ENCODE measurements at places on chromosomes 11 and 22. TPM values are rescaled to one million over a fixed set of nuclear protein-coding genes. Genes with fewer than 3 reads are reported as not detected.

- peak overlapping the region; percentile 93 for H3K4me3 ChIP-seq
- peaks cover 25% of the 10 kb centered on the region for H3K4me1 ChIP-seq
- peak; percentile 77 for DNase-seq
- peak overlapping the region; percentile 98 for H3K27ac ChIP-seq
Observed at GRCh38 chr22:49962012-49962750, 1.6 kb downstream of the PIM3 start.

- H3K4me1 ChIP-seq: peaks cover 10% of the 10 kb centered on the region
- DNase-seq: no peak
- H3K4me3 ChIP-seq: no peak overlapping the region
- no peak overlapping the region for H3K27ac ChIP-seq
Observed at GRCh38 chr11:112455791-112456190, 195.1 kb upstream of the PLET1 start.

The OMP gene
- not detected for total RNA-seq

The MMP3 gene
- total RNA-seq: not detected

The DDIAS gene
- 0.52 TPM for total RNA-seq

The MS4A12 gene
- total RNA-seq: not detected

- H3K4me1 ChIP-seq: no peaks in the 10 kb centered on the region
- H3K27ac ChIP-seq: no peak overlapping the region
- no peak overlapping the region for H3K4me3 ChIP-seq
- peaks cover 41% of the 10 kb centered on the region for H3K27me3 ChIP-seq
- H3K36me3 ChIP-seq: no peaks in the 10 kb centered on the region
- no peak for DNase-seq
Observed at GRCh38 chr11:94788396-94788795, 20.2 kb downstream of the AMOTL1 start.

GRCh38 chr11:66969584-66970225 lies 5.4 kb upstream of the C11orf86 start:
- no peak overlapping the region for H3K4me3 ChIP-seq
- H3K36me3 ChIP-seq: peaks cover 7% of the 10 kb centered on the region
- no peak for DNase-seq
- H3K4me1 ChIP-seq: peaks cover 7% of the 10 kb centered on the region
- peaks cover 29% of the 10 kb centered on the region for H3K27me3 ChIP-seq
- no peak overlapping the region for H3K27ac ChIP-seq

DNA sequence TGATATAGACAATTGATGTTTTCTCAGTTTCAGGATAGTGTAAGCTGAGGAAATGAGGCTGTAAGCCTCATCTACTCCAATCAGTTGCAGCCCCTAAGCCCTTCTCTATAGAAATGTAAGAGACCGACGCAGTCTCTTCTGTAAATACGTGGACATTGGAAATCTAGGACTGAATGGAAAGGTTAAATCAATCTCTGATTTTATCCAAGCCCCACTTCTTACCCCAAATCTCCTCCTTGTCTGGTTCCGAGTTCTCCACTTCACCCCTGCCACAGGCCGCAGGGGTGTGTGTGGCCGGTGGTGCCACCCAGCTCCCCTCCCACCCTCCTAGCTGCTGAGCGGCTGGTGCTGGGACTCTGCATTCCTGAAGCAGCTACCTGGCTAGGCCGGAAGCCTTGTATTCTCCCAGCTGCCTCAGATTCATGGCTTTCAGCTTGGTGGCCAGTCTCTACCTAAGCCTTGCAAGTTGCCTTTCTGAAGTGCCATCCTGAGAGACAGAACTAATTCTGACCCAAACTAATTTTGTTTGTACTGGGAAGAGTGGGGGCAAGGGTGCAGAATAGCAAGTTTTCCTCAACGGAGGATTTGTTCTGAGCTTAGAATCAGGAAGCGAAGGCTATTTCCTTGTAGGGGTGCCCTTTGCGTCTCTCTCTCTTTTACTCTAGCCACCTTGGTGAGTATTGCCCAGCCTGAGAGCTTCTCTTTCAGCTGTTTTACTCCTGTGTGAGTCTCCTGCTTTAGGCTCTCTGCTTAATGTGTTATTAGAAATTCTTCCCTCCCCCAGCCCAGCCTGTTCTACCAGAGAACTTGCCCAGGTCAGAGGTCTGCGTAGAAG lies 749 bp downstream of the VWA5A start:
- peaks cover 12% of the 10 kb centered on the region for H3K36me3 ChIP-seq
- H3K4me3 ChIP-seq: peak overlapping the region; percentile 96
- peaks cover 17% of the 10 kb centered on the region for H3K4me1 ChIP-seq
- DNase-seq: no peak

DNA sequence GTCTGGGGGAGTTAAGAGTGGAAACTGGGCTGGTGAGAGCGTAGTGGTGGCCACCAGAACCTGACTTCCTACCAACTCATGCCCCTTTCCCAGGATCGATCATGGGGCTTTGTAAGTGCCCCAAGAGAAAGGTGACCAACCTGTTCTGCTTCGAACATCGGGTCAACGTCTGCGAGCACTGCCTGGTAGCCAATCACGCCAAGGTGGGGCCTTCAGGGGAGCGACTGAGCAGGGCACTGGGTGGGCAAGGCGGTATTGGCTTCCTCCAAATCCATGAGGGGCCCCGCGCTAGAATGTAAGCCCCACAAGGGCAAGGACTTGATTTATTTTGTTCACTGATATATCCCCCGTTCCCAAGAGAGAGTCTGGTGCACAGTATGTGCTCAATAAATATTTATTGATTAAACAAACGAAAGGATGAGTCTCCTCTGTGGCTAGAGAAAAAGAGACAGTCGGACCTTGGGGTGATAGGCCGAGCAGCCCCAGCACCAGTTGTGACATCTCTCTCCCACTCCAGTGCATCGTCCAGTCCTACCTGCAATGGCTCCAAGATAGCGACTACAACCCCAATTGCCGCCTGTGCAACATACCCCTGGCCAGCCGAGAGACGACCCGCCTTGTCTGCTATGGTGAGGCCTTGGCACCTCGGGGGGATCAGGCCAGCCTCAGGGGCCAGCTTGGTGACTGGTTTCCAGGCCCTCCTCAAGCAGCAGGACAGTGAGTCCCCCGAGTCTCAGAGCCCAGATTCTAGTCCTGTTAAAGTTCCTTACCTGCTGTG lies 765 bp downstream of the ZFPL1 start:
- peaks cover 10% of the 10 kb centered on the region for H3K36me3 ChIP-seq
- no peaks in the 10 kb centered on the region for H3K27me3 ChIP-seq
- peak overlapping the region; percentile 96 for H3K27ac ChIP-seq
- DNase-seq: no peak
- H3K4me3 ChIP-seq: peak overlapping the region; percentile 98

The TMEM135 gene
- 25.3 TPM for total RNA-seq
